ENCODE measurements at places on chromosomes 2 and 18. TPM values are rescaled to one million over a fixed set of nuclear protein-coding genes. Genes with fewer than 3 reads are reported as not detected.

Gene SGPP2
- total RNA-seq, result 8.9 TPM

DNA sequence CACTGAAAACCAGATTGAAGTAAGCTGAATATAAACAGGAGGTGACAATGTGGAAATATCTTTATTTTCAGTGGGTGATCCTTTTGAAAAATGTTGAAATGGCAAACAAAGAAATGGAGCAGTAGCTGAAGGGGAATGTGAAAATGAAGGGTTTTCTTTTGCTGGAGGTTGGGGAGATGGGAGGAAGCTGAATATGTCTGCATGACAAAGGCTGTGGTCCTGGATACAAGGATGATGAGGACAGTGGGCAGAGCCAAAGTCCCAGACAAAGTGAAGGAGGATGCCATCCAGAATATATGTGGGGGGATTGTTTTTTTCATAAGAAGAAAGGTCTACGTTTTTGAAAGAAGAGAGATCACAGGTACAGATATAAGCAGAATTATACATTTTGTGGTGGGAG lies 6.7 kb downstream of the ALS2 start:
- no peaks in the 10 kb centered on the region for H3K36me3 ChIP-seq
- H3K27me3 ChIP-seq, result no peaks in the 10 kb centered on the region
- H3K4me1 ChIP-seq, result no peaks in the 10 kb centered on the region
- no peak overlapping the region for H3K4me3 ChIP-seq
- no peak for DNase-seq
- H3K27ac ChIP-seq, result no peak overlapping the region

- no peak for DNase-seq
- H3K27ac ChIP-seq, result no peak overlapping the region
- H3K36me3 ChIP-seq, result no peaks in the 10 kb centered on the region
- no peak overlapping the region for H3K4me3 ChIP-seq
- H3K4me1 ChIP-seq, result no peaks in the 10 kb centered on the region
These were observed 14.9 kb upstream of the ITPRID2 start for GRCh38 chr2:181876614-181877063.

Gene AMER3
- total RNA-seq, result 4.5 TPM

- no peak overlapping the region for H3K27ac ChIP-seq
- no peaks in the 10 kb centered on the region for H3K27me3 ChIP-seq
- H3K4me3 ChIP-seq, result no peak overlapping the region
- no peak for DNase-seq
These were observed 79.1 kb upstream of the PMAIP1 start for GRCh38 chr18:59820663-59821062.

GRCh38 chr18:63708650-63709049 lies 5.9 kb downstream of the SERPINB11 start:
- no peak for DNase-seq
- H3K27me3 ChIP-seq, result no peaks in the 10 kb centered on the region
- no peaks in the 10 kb centered on the region for H3K36me3 ChIP-seq
- no peak overlapping the region for H3K4me3 ChIP-seq
- no peaks in the 10 kb centered on the region for H3K4me1 ChIP-seq

- peaks cover 4% of the 10 kb centered on the region for H3K4me1 ChIP-seq
- DNase-seq, result no peak
- H3K36me3 ChIP-seq, result peaks cover 28% of the 10 kb centered on the region
- peaks cover 4% of the 10 kb centered on the region for H3K27me3 ChIP-seq
- no peak overlapping the region for H3K4me3 ChIP-seq
These were observed 8.9 kb downstream of the ECEL1 start for GRCh38 chr2:232478571-232479340.

DNA sequence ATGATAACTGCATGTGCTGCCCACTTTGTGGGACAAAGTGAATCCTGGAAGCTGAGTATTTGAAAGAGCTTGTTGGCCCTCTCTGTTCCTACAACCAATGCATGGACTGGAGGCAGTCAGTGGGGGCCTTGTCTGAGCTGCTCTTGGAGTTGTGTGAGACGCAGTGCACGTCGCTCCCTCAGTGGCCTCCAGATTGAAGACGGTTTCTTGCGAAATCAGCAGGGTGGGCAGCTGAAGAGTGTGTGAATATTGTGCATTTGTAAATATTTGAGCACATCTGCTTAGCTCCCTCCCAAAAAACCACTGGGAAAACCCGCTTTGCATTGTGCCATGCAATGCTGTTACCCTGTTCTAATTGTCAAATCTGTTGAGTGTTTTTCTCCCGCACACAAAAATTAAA lies 782.8 kb downstream of the PLCL1 start:
- H3K4me1 ChIP-seq, result no peaks in the 10 kb centered on the region
- H3K27ac ChIP-seq, result no peak overlapping the region
- no peaks in the 10 kb centered on the region for H3K36me3 ChIP-seq
- no peak for DNase-seq

Gene CTNNA2
- total RNA-seq, result 117 TPM

DNA sequence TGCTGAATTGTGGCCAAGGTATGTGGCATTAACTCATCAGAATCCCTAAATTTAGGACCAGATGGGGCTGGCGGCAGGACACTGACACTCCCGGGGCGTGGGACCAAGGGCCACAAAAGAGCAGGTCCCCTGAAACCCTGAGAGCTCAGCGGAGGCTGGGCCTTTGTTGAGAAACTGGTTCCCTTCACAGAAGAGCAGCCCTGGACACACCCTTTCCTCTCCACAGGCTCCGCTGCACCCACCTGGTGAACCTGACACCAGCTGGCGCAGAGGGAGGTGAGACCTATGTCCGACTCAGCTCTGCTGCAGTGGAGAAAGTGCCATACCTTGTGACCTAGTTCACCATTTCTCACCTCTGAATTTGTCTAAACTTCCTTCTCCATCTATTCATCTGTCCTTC lies 119.5 kb downstream of the RTP5 start:
- DNase-seq, result no peak
- no peaks in the 10 kb centered on the region for H3K4me1 ChIP-seq
- no peaks in the 10 kb centered on the region for H3K27me3 ChIP-seq
- no peak overlapping the region for H3K4me3 ChIP-seq
- peaks cover 10% of the 10 kb centered on the region for H3K36me3 ChIP-seq

- no peaks in the 10 kb centered on the region for H3K36me3 ChIP-seq
- no peak overlapping the region for H3K4me3 ChIP-seq
- no peak overlapping the region for H3K27ac ChIP-seq
- H3K27me3 ChIP-seq, result peaks cover 40% of the 10 kb centered on the region
- peaks cover 15% of the 10 kb centered on the region for H3K4me1 ChIP-seq
- no peak for DNase-seq
These were observed 3.1 kb downstream of the MLPH start for GRCh38 chr2:237490009-237490711.

DNA sequence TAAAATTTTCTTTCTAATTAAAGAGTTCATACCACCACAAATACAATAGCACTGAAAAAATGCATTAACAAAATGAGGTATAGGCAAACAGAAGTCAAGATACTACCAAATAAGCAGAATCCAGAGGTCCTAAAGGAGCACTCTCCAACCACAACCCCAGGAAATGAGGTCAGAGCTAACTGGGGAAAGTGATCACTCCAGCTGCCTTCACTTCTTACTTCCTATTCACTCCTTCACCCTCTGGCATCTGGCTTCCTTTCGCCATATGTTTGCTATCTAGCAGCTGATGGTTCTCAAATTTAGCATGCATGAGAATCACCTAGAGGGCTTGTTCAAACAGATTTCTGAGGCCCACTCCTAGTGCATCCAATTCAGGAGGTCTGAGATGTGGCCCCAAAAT lies 212.6 kb upstream of the ACVR2A start:
- DNase-seq, result no peak
- H3K27ac ChIP-seq, result no peak overlapping the region
- no peak overlapping the region for H3K4me3 ChIP-seq
- H3K27me3 ChIP-seq, result no peaks in the 10 kb centered on the region
- no peaks in the 10 kb centered on the region for H3K4me1 ChIP-seq
- H3K36me3 ChIP-seq, result no peaks in the 10 kb centered on the region

GRCh38 chr18:37552286-37552685 lies 13.3 kb downstream of the CELF4 start:
- DNase-seq, result no peak
- H3K4me1 ChIP-seq, result peaks cover 23% of the 10 kb centered on the region
- no peak overlapping the region for H3K4me3 ChIP-seq
- peaks cover 10% of the 10 kb centered on the region for H3K27me3 ChIP-seq

DNA sequence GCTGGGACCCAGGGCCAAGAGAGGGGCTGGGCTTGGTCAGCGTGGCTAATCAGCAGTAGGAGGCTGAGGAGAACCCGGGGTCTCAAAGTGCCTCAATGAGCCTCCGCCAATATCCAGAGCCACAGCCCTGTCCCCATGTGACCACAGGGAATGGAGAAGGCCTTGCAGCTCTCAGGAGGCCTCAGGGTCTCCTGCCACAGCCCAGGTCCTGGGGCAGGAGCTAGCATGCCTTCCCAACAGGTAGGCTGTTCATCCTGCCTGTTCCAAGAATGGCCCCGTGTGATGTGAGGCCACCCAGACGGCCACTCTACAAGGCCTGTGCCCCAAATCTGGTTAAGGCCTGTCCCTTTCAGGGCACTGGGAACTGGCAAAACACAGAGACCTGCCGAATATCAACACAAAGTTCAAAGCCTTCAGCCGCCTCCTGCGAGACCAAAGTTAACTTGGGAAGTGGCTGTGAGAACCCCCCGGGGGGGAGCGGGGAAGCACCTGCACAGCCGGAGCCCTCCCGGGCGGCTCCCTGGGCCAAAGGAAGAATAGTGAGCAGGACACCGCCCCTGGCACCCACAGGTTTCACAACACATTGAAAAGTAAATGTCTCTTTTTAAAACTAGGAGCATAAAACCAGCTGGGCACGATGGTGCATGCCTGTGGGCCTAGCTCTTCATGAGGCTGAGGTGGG lies 4.5 kb upstream of the LIMS2 start:
- H3K27ac ChIP-seq, result no peak overlapping the region
- no peak overlapping the region for H3K4me3 ChIP-seq
- peaks cover 7% of the 10 kb centered on the region for H3K27me3 ChIP-seq
- DNase-seq, result no peak
- H3K36me3 ChIP-seq, result peaks cover 2% of the 10 kb centered on the region
- H3K4me1 ChIP-seq, result peaks cover 30% of the 10 kb centered on the region

Gene UGT1A8
- total RNA-seq, result not detected

- no peak overlapping the region for H3K27ac ChIP-seq
- peaks cover 12% of the 10 kb centered on the region for H3K4me1 ChIP-seq
- H3K27me3 ChIP-seq, result no peaks in the 10 kb centered on the region
- no peaks in the 10 kb centered on the region for H3K36me3 ChIP-seq
- H3K4me3 ChIP-seq, result peak overlapping the region; percentile 49
- DNase-seq, result peak; percentile 96
These were observed 86.6 kb downstream of the TMEM182 start for GRCh38 chr2:102848366-102848839.

- H3K4me3 ChIP-seq, result no peak overlapping the region
- no peaks in the 10 kb centered on the region for H3K4me1 ChIP-seq
- peaks cover 13% of the 10 kb centered on the region for H3K36me3 ChIP-seq
- no peak for DNase-seq
These were observed 22.7 kb downstream of the TRAPPC8 start for GRCh38 chr18:31920277-31920676.

Gene CHRNG
- total RNA-seq, result 0.06 TPM

Gene IL18R1
- 1.2 TPM for total RNA-seq

- no peak for DNase-seq
- H3K27ac ChIP-seq, result no peak overlapping the region
- no peaks in the 10 kb centered on the region for H3K36me3 ChIP-seq
- no peaks in the 10 kb centered on the region for H3K27me3 ChIP-seq
- no peaks in the 10 kb centered on the region for H3K4me1 ChIP-seq
These were observed 14.9 kb downstream of the DPP4 start for GRCh38 chr2:162058973-162059668.

- H3K27ac ChIP-seq, result no peak overlapping the region
- H3K4me3 ChIP-seq, result no peak overlapping the region
- no peaks in the 10 kb centered on the region for H3K36me3 ChIP-seq
- peaks cover 28% of the 10 kb centered on the region for H3K4me1 ChIP-seq
These were observed 69.4 kb upstream of the SH3RF3 start for GRCh38 chr2:109059474-109060165.

DNA sequence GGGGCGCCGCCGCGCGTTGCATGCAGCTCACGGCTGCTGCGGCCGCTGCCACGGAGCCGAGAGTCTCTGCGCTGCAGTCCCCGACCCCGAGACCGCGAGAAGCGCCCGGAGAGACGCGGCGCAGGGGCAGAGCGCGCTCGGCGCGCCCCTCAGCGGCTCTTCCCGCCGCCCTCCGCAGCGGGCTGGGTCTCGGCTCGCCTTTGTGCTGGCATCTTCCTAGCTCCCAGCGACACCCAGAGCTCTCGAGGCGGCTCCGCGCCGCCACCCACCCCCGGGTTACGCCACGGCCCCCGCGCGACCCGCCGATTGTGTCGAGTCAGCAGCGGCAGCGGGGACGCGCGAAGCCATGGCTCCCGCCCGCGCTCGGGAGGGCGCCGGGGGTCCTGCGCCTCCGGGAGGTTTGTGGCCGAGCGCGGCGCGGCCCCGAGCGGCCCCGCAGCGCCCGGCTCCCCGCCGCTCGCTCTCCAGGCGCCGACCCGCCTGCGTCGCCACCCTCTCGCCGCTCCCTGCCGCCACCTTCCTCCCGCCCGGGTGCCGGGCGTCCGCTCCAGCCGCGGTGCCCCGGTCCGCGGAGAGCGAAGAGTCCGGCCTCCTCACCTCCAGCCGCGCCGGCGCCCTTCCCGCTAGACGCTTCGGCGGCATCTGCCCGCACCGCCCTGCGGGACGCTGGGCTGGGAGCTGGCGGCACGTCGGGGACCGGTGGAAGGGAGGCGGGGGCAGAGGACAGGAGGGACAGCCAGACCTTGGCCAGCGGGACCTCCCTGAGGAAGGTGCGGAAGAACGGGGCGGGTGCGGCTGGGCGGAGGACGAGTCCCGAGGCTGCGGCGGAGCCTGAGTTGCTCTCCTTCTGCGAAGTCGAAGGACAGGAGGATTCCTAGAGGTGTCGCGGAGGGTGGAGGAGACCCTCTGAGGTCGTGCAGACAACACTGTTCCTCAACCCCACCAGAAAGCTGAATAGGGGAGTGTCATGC lies 46.3 kb upstream of the CCDC150 start:
- peaks cover 7% of the 10 kb centered on the region for H3K4me1 ChIP-seq
- peak within 1 kb of the TSS; percentile 73 for H3K4me3 ChIP-seq
- H3K27me3 ChIP-seq, result no peaks in the 10 kb centered on the region
- H3K36me3 ChIP-seq, result no peaks in the 10 kb centered on the region
- peak within 1 kb of the TSS; percentile 84 for H3K27ac ChIP-seq
- peak; percentile 62 for DNase-seq

Gene CRYBA2
- not detected for total RNA-seq

DNA sequence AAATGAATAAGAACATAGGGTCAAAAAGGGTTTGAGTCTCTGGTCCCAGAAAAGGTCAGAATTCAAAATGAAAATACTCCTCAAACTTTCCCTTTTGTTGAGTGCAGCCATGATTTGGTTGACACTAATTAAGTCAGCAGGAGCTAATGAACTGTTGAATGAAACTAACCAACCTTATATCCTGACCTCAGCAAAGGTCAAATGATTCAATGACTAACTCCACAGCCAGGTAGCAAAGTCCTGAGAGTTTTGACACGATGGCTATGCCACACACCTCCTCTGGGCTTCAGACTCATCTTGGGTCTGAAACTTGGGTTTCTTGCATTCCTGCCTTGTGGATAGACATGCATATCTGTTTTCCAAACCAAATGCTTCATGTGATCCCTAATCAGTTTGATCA lies 172.3 kb downstream of the INO80D start:
- no peak overlapping the region for H3K4me3 ChIP-seq
- H3K36me3 ChIP-seq, result no peaks in the 10 kb centered on the region
- H3K4me1 ChIP-seq, result peaks cover 4% of the 10 kb centered on the region
- DNase-seq, result no peak
- H3K27ac ChIP-seq, result no peak overlapping the region
